Muscle of leg (tissue), 16 donors: ENCODE measurements at places on chromosomes 2 and 18. TPM values are rescaled to one million over a fixed set of nuclear protein-coding genes. Genes with fewer than 3 reads are reported as not detected.

- no peak for DNase-seq
Measured at GRCh38 chr2:44084850-44085249, 83.8 kb upstream of the PPM1B start.

DNA sequence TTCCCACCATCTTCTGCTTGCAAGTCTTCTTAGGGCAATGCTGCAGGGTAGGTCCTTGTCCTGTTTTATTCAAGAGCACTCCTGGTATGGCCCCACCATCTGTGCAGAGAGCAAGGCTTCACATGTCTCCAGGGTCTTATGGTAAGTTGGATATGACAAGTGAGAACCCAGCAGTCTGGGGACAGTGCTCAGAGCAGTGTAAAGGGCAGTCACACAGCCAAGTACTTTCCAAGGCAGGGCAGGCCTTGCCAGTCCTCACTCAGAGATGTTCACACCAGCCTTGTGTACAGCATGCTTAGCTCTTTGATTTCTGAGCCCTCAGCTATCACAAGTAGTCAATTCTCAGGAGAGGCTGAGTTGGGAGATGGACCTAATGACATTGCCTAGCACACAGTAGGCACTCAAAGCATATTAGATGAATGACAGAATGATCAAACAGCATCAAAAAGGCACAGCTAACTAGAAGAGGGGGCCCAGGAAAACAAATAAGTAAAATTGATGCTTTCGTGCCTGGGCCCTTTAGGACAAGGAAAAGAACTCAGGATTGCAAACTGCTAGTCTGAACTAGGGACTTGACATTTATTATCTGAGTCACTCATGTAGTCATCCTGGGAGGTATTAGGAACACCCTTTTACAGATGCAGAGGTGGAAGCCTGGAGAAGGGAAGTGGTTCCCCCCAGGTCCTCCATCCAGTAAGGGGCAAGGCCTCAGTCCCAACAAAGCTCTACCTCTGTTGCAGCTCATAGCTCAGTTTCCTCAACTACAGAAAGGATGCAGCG lies 86.7 kb upstream of the CTAGE1 start:
- no peak for DNase-seq

- no peak for DNase-seq
Measured at GRCh38 chr18:76252880-76253279, 242.2 kb downstream of the ZNF516 start.

GRCh38 chr2:45285771-45286390 lies 276.6 kb upstream of the SIX2 start:
- DNase-seq: no peak

DNA sequence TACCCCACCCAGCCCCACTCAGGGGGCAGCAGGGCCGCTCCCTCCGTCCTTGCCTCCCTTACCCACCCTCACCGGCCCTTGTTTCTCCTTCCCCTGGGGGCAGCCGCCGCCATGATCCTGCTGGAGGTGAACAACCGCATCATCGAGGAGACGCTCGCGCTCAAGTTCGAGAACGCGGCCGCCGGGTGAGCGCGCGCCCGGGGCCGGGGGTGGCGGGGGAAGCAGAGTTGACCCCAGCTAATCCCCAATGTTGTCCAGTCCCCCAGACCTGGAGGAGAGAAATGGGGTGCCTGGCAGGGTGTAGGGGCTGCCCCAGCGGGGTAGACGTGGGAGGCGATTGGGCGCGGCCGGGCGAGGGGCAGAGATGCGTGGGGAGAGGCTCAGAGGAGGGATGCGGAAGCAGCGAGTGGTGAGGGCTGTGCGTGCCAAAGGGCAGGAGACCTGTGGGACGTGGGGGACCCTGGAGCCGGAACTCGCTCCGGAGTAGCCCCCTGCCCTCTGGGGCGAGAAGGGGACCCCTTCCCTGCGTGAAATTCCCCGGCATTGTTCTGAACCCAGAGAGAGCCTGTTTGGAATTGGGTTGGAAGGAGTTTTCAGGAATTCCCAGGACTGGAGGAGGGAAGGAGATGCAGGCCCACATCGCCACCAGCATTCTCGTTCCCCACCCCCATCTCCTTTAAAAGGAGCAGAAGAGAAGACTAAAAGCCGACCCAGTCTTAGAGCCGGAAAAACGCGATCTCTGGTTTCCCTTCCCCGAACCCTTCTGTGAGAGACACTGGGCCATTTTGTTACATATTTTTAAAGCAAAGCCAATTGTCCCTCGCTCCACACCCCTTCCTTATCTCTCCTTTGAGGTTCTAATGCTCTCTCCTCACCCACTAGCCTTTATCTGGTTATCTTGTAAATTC lies 625 bp downstream of the ARPC2 start:
- DNase-seq: peak; percentile 53

- no peak for DNase-seq
Measured at GRCh38 chr2:157761520-157761919, 114.6 kb downstream of the ACVR1 start.

- DNase-seq: no peak
Measured at GRCh38 chr2:147490401-147491261, 354.2 kb upstream of the ACVR2A start.

Gene CCDC68
- total RNA-seq: 0.58 TPM
